Activated naive CD4-positive, alpha-beta T cell treated with anti-CD3 and anti-CD28 coated beads for 36 hours (primary cell): ENCODE measurements at places on chromosomes 6 and 20. TPM values are rescaled to one million over a fixed set of nuclear protein-coding genes. Genes with fewer than 3 reads are reported as not detected.

Gene HTR1B
- total RNA-seq, result not detected

Gene C6orf132
- total RNA-seq, result 0.14 TPM

Gene CFAP61
- not detected for total RNA-seq

Gene PPP1R16B
- 40.0 TPM for total RNA-seq

Gene KCNQ2
- total RNA-seq, result not detected

Gene CRISP2
- not detected for total RNA-seq

Gene POU3F2
- total RNA-seq, result not detected

Gene GRM1
- not detected for total RNA-seq

Gene SYNJ2
- total RNA-seq, result 42.4 TPM

Gene TXNDC5
- total RNA-seq, result 62.2 TPM

Gene STX11
- total RNA-seq, result 17.5 TPM

Gene C6orf118
- total RNA-seq, result not detected

Gene COL20A1
- total RNA-seq, result 0.05 TPM

Gene FOXA2
- not detected for total RNA-seq

Gene MAN1A1
- 15.1 TPM for total RNA-seq

Gene ACTL10
- 0.96 TPM for total RNA-seq

Gene IMPG1
- total RNA-seq, result not detected
